Psoas muscle (tissue), 8 donors: ENCODE measurements at places on chromosomes 1 and 21. TPM values are rescaled to one million over a fixed set of nuclear protein-coding genes. Genes with fewer than 3 reads are reported as not detected.

The HSPB7 gene
- polyA plus RNA-seq, result 2,058 TPM

The RNF115 gene
- 52.6 TPM for polyA plus RNA-seq

The INPP5B gene
- polyA plus RNA-seq, result 6.6 TPM

The GPR161 gene
- 0.38 TPM for polyA plus RNA-seq

The CA6 gene
- polyA plus RNA-seq, result not detected

The CYP4Z1 gene
- 0.29 TPM for polyA plus RNA-seq

The TMEM269 gene
- polyA plus RNA-seq, result 0.07 TPM

The SLC16A4 gene
- polyA plus RNA-seq, result 0.79 TPM

The GREM2 gene
- polyA plus RNA-seq, result 1.4 TPM

The KCNA2 gene
- polyA plus RNA-seq, result 0.06 TPM

The CFAP141 gene
- not detected for polyA plus RNA-seq

The BARHL2 gene
- polyA plus RNA-seq, result not detected

The CAPN8 gene
- 0.09 TPM for polyA plus RNA-seq

The FCRL5 gene
- 0.01 TPM for polyA plus RNA-seq

The OR2T29 gene
- polyA plus RNA-seq, result not detected

The FAM78B gene
- polyA plus RNA-seq, result 8.4 TPM

The ACKR1 gene
- 11.8 TPM for polyA plus RNA-seq

The TMEM63A gene
- 11.4 TPM for polyA plus RNA-seq

The CYP4B1 gene
- polyA plus RNA-seq, result 34.5 TPM

The C8B gene
- not detected for polyA plus RNA-seq

The MCOLN3 gene
- 0.06 TPM for polyA plus RNA-seq

The CXADR gene
- 0.04 TPM for polyA plus RNA-seq

The HCRTR1 gene
- 0.27 TPM for polyA plus RNA-seq

The SLC30A2 gene
- 0.21 TPM for polyA plus RNA-seq

The IVL gene
- 0.04 TPM for polyA plus RNA-seq

The SYPL2 gene
- polyA plus RNA-seq, result 67.8 TPM

The CHI3L2 gene
- 0.25 TPM for polyA plus RNA-seq

The TRNP1 gene
- polyA plus RNA-seq, result 1.6 TPM

The GCSAML gene
- not detected for polyA plus RNA-seq

The CELA3A gene
- polyA plus RNA-seq, result not detected

The PTCH2 gene
- polyA plus RNA-seq, result 0.55 TPM

The TRIM58 gene
- 0.08 TPM for polyA plus RNA-seq

The WDR64 gene
- polyA plus RNA-seq, result not detected

The LPAR3 gene
- 0.03 TPM for polyA plus RNA-seq

The SYT11 gene
- polyA plus RNA-seq, result 2.0 TPM

The NBPF19 gene
- 1.0 TPM for polyA plus RNA-seq

The ICOSLG gene
- 1.0 TPM for polyA plus RNA-seq

The OLIG2 gene
- not detected for polyA plus RNA-seq

The NOS1AP gene
- 0.18 TPM for polyA plus RNA-seq

The CFAP45 gene
- 0.25 TPM for polyA plus RNA-seq

The A3GALT2 gene
- not detected for polyA plus RNA-seq

The FMOD gene
- 3.8 TPM for polyA plus RNA-seq

The G0S2 gene
- polyA plus RNA-seq, result 561 TPM

The SH3BGR gene
- polyA plus RNA-seq, result 44.2 TPM

The LY9 gene
- 0.10 TPM for polyA plus RNA-seq

The FAM43B gene
- 0.08 TPM for polyA plus RNA-seq

The ELF3 gene
- polyA plus RNA-seq, result 0.25 TPM

The CLDN19 gene
- 0.14 TPM for polyA plus RNA-seq
